NCI-H2227 treated with DMSO at 0.1 percent for 48 hours (cell line): ENCODE measurements at places on chromosomes 3 and 15.

GRCh38 chr15:77632534-77633133 lies at the start of gene LINGO1:
Gene LINGO1 (minus strand): TSS chr15:77632912. CDS start chr15:77632315, 597 bp downstream.
- DNase-seq = no peak

DNA sequence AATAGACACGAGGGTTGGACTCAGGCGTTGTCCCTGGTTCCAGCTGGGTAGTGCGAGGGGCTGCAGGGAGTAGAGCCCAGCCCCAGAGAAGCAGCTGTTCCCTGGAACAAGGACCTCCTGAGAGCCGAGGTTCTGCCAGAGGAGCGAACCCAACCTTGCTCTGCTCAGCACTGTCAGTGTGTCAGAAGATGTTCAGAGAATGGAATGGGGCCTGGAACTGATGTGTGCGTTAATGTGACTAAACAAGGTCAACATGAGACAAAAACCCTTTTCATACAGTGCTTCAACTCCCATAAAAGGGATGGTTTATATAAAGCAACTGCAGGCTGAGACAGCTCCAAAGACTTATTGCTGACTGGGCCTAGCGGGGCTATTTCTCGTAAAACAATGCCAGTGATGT lies 35.5 kb upstream of the HACD2 start:
- no peak for DNase-seq

- DNase-seq = no peak
These were observed 353.0 kb upstream of the RORA start for GRCh38 chr15:61582092-61582491.

DNA sequence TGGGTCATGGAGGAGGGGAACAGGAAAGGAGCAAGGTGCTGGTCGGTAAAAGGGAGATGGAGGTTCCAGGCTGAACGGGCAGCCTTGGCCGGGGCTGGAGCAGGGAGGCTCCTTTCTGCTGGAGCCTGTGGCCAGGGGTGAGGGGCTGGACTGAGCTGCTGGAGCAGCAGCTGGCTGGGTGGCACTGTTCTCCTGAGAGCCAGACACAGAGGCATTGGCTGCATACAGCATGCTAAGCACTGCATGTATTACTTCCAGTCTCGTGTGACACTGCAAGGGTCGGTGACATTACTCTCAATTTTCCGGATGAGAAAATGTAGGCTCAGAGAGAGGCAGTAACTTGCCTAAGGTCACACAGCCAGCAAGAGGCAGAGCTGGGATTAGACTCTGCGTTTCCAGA lies 42.3 kb downstream of the RGMA start:
- no peak for DNase-seq

- no peak for DNase-seq
These were observed 33.9 kb downstream of the RAB27A start for GRCh38 chr15:55255714-55256113.

GRCh38 chr3:191334346-191334893 lies 4.1 kb upstream of the UTS2B start:
- DNase-seq = no peak

DNA sequence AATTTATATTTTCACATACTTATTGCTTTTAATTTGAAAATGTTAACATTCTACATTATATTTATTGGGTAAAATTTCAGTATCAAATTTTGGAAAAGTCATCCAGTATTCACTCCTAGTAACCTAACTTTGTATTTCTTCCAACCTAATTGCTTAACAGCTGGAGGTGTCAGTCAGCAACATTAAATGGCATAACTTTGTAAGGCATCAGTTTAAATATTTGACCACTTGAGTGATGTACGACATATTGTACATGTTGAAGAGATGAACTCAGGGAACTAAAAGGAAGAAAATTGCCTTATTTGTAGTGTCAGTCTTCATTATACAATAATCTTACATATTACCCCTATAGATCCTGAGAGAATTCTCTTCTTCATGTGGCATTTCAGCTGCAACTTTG lies 326.8 kb downstream of the NAALADL2 start:
- DNase-seq = peak; percentile 9

- no peak for DNase-seq
These were observed 15.1 kb downstream of the TLNRD1 start for GRCh38 chr15:81015621-81016488.

DNA sequence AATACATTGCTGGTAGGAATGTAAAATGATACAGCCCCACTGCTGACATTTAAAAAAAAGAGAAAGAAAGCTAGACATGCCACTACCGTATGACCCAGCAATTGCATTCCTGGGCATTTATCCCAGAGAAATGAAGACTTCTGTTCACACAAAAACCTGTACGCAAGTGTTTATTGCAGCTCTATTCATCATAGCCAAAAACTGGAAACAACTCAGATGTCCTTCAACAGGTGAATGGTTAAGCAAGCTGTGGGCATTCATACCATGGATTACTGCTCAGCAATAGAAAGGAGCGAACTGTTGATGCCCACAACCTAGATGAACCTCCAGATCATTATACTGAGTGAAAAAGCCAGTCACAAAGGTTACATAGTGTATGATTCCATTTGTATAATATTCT lies 132.5 kb downstream of the MAP2K5 start:
- no peak for DNase-seq

DNA sequence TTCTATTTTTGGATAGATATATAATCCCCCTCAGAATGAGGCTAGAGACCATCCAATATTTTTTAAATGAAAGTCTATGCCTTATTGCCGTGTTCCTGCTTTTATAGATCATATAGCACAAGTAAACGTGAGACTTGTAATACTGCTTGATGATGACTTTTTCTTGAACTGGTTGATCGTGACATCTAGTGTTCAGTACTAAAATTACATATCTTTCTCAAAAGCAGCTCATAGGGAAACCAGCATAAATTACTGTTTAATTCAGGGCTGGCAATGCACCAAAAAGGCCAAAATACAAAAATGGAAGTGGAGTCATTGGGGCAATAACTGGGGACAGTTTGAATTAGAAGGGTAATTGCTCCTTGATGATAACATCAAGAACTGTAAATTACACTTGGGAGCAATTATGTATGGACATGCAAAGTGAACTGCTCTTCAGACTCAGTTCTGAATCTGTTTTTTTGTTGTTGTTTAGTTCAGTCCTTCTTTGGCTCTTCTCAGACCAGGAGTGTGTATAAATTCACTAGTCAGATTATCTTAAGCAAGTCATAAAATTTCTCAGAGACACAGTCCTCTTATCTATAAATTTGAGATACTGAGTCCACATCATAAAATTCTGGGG lies 325.3 kb downstream of the THSD4 start:
- DNase-seq = peak; percentile 63

DNA sequence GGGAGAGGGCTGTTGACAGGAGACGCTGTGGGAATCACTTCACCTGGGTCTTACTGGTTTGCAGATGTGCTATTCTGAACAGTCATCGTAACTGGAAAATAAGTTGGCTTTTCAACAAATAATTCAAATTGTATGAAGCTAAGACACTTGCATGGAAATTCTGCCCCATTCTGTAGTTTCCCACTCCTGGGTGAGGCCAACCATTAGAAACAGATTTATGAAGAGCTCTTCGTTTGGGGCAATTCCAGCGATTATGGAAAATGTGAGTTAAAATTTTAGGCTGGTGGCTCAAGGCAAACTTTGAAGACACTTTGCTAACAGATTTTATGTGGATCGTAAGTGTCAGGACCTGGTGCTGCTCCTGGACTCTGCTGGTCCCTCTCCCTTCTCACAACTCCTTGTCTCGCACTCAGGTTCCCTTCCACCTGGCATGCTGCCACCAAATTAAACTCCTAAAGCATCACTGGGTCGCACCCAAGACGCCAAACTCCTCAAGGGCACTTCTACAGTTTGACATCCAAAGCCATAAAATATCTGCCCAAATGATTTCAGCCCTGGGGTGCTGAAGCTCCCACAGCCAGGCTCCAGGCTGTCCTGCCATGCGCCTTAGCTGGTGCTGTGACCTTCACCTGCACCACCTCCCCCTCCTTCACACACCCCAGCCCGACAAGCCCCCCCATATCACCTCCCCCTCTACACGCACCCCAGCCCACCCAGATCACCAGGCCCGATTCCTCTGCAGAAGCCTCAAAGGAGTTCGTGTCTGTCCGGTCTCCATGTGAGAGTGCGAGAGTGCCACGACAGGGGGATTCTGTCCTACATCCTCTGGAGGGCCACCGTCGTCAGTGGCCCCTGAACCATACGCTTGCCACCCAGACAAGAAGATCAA lies 138.4 kb downstream of the NSMCE3 start:
- DNase-seq = no peak

DNA sequence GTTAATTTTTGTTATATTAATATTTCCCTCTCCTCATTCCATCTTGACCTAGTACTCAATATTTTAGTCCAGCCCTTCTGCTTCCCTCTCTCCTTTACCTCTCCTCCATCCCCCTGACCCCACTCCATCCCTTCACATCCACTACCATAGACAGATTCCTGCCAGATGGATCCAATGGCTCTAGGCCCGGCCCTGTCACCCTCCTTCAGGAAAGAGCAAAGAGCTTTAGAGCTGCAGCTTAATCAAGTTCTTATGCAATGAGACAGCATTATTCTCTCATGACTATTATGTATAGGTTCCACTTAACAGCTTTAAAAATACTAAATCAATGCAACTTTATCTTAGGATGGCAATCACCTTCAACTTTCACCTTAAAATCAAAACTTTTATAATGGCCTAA lies 200.7 kb upstream of the TTC14 start:
- no peak for DNase-seq

DNA sequence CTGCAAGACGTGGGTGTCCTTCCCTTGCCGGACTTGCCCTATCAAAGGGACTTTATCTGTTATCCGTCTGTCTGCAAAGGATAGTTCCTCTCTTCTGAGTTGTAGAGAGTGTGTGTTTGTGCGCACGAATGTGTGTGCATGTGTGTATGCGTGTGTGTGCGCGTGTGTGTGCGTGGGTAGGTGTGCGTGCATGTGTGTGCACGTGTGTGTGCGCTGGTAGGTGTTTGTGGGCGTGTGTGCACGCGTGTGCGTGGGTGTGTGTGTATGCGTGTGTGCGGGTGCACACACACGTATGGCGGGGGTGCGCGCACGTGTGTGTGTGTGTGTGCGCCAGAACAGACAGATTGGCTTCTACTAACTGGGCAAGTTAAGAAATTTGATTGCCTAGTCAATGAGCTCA lies 4.1 kb upstream of the BMF start:
- DNase-seq = no peak

DNA sequence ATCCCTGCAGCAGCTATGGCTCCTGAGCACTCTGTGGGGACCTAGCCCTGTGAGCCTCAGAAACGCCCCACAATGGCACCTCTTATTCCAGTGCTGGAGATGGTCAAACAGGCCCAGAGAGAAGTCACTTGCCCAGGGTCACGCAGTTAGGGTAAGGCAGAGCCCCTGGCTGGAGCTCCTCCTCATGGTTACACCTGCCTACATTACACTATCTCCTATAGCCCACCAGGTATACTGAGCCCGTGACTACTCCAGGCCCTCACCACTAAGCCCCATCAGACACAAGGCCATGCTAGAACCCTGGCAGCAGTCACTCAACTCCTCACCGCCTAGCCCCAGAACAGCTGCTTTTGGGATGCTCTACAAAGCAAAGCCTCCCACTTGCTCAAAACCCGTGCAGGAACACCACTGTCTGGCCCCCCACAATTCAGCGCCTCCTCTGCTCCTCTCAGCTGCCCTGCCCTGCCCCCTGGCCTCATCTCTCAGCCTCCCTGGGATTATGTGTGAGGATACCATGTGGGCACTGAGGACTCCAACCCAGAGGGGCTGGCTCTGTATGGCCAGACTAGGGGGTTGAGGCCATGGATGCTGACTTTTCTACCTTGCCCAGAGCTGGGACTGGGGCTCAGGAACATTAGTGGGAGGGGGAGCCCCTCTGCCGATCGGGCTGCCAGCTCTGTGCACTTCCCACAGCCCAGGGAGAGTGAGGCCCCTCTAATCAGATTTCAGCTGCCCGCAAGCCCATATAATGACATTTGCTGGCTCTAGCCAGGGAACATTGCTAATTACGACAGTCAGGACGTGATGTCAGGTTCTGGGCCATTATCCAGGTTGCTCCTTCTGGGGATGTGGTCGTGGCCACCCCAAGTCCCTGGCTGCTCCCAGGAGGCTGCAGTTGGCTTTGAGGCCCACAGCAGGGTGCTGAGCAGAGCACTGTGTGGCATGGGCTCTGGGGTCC lies 4.0 kb downstream of the NT5DC2 start:
- DNase-seq = no peak

DNA sequence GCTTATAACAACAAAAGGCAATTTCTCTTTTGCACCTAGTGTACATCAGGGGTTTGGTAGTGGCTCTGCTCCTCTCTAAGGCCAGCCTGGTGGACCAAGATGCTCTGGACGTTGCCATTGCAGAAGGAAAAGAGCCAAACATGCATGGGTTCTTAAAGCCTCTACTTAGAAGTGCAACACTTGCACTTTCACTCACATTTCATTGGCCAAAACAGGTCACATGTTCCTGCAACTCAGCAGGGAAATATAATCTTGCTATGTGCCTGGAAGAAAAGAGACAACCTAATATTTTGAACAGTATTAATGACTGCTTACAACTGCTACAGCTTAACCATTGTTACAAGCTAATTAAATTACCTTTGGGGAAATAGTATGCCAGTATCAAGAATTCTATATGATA lies 182.9 kb downstream of the IL5RA start:
- no peak for DNase-seq

DNA sequence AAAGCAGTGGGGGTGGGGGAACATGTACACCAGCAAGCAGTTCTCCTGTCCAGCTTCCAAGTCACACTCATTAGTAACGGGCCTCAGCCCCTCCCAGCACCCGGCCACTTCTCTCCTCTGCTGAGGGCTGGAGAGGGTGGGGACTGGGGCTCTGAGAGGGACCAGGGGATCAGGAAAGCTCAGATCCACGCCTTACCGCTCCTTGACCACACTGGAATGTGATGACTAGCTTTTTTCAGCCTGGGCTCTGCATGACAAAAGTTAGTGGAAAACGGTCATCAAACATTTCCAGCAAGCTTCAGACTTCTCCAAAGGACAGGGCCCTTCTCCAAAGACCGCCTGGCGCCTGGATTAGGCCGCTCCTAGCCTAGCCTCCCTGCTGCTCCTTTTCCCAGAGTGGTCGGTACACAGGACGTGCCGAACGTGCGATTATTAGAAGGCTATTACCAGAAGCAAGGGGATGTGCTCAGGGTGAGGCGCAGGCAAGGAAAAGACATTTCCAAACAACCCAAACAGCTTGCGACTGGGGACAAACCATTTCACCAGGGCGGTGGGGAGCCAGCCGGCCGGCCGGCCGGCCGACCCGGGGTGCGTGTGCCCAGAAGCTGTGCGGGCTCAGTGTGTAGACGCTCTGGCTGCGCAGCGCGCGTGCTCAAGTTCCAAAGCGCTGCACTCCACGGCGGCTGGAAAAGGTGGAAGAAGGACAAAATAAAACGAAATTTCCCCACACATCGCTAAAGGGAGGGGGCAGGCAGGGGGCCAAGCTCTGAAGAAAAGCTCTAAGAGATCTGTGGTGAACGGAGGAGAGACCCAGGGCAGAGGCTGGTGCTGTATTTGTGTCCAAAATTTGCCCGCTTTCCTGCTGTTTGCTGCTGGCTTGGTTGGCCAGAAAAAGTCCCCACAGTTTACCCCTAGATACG lies 51.0 kb upstream of the SSR3 start:
- peak; percentile 19 for DNase-seq

DNA sequence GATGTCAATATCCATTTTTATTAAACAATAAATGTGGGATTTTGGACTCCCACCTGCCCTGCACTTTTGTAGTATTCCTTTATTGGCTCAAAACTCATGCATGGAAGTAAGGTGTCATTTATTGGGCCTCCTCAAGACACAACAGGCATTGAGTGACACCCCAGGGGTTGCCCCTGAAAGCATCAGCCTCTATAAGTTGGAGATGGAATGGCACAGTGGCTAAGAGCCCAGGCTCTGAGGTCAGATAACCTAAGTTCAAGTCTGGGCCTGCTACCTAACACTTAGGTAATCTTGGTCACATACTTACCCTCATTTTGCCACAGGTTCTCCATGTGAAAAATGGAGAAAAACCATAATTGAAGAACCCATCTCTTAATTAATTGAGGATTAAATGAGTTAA lies 4.6 kb downstream of the CAPN3 start:
- no peak for DNase-seq
